ENCODE measurements at places on chromosomes 5 and 9.

DNA sequence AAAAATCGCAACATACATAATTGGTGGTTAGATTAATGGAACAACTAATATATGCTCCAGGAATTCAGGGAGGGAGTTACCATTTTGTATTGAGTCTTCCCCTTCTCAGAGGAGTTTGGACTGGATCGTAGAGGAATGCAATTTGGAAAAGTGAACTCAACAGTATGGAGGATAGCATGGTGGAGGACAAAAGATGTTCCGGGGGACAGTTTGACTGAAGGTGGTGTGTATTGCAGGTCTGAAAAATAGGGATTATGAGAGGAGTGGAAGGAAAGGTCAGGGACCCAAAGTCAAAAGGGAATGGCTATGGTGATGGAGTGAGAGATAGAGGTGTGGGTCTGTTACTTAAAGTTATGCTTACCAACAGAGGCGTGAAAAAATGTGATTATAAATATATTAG, 1.5 kb downstream of the DNAJC21 start:
- DNase-seq, result no peak

DNA sequence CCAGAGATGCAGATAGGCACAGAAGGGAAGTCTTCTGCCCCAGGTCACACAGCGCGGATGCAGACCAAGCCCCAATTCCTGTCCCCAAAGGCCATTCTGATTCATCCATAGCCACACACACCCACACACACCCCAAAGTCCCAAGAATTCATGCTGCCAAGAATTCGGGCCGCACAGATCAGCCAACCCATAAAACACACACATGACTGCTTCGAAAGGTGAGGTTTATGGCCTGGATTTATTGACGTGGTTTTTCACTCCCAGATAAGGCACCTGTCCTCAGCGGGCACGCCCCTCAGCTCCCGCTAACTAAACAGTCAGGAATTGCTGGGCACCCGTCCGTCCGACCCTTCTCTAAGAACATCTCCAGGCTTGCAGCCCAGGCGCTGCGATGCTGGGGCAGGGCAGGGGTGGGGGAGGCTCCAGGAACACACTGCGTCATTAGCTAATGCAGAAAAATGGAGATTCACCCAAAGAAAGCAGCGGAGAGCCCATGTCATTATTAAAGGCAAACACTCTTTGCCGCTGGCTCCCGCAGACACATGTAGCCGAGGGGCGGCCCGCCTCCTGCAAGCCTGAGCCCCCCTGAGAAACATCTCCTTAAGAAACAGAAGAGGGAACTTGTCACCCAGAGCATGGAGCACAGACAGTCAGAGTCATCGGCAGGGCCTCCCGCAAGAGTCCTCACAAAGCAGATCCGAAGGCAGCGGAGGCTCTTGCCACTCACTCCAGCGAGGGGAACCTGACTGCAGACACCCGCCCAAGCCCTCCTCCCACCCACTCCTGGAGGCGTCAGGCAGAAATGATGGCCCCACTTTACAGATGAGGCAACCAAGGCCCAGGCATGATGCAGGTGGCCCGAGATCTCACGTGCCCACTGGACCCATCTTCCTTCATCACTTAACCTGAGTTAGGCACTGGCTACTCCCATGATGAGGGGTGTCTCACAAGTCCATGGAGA, 19.9 kb downstream of the VAV2 start:
- no peak for DNase-seq

DNA sequence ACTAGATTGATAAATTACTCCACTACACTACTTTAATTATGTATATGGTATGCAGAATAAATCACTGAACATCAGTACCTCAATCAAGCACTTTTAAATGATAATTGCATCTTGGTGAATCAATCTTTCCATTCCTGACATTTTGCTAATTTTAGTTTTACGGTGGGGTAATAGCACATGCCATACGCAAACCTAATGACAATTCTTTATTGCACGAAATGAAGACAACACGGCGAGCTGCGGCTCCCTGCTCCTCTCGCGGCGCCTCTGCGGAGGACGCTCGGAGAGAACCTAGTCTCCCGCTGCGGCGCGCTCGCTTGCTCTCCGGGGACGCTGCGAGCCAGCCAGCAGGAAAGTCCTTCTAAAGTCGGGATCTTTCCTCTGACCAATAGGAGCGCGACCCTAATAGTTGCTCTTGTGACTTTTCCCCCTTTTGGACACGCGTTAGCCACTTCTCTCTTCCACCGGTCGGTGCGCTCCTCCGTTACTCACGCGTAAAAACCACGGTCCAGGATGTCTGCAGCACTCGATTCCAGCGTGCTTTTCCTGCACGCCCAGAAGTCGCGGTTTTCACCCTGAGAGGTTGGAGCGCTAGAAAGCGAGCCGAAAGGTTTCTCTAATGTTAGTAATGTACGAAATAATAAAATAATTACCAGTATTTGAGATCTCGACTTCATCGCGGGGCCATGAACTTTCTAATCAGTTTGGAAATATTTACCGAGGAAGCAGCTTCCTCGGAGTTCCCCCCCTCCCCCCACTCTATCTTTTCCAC, 1.0 kb upstream of the MEF2C start:
- DNase-seq, result peak; percentile 57

- no peak for DNase-seq
Observed at GRCh38 chr5:133429046-133429445, 183.3 kb downstream of the FSTL4 start.

DNA sequence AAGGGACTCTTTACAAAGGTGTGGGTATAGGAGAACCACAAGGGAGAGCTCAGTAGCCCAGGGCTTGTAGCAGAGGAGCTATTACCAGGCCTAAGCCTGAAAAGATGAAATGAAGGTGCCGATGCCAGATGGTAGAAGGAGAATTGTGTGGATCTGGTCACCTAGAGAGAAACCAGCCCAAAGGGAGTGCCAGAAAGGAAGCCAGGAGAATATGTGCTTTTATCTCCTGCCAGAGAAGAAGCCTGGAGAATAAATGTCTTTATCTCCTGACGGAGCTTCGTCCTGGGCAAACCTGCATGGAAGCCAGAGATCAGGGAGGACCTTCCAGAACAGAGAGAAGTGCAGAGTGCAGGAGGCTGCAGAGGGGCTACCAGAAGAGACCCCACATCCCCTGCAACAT, 142.6 kb downstream of the MED10 start:
- no peak for DNase-seq

DNA sequence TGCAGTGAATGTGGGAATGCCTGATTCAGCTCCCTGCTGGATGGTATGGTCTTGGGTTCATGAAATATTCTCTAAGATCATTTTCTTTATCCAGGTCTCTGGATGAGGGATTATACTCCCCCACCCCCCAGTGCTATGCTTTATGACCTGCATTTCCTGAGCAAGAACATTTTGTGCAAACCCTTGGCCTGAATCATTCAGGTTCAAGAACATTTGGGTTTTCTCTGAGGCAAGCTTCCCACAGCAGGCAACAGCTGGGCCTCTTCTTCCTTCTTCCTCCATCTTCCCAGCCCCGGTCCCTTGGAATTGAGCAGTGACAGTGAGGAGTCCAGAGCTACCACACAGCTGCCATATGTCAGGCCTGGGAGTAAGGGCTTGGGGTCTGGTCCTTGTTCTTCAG, 58.6 kb upstream of the TNFSF15 start:
- no peak for DNase-seq

DNA sequence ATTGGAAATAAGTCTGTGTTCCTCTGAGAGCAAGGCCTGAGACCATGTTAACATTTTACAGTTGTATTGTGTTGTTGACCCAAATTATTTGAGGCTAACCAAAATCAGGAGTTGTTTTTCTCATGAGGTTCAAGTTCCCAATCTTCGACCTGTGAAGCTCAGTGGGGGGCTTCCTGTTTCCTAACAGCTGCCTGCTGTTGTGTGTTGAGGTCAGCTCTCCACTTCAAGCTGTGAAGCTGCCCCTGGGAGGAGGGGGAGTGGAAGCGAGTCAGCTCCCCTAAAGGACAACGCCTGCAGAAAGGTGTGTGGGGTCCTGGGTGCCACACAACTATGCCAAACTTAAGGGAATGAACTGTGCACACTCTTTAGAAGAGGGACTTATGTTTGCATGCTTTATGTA, 295.5 kb downstream of the IRX1 start:
- DNase-seq, result no peak

GRCh38 chr5:149448831-149449714, 70.0 kb upstream of the IL17B start:
- DNase-seq, result peak; percentile 11

GRCh38 chr5:74919487-74919886, 53.3 kb upstream of the FAM169A start:
- DNase-seq, result peak; percentile 81

DNA sequence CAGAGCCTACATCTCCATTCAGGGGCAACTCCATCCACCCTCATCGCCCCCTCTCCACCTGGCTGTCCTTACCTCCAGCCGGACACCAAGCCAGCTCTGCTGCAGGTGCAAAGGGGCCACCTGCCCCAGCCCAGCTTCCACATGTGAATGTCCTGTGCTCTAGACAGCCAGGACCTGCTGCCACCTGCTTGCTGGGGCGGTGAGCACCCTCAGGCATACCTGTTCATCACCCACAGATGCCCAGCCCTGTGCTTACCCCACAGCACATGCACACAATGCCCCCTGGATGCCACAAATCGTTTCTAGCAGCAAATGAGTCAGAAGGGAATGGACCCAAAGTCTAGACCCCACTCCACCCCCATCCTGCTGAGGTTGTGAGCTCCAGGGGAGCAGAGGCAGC, 13.3 kb upstream of the NKD2 start:
- DNase-seq, result no peak

- no peak for DNase-seq
Observed at GRCh38 chr9:104118916-104119315, 24.8 kb downstream of the SMC2 start.

DNA sequence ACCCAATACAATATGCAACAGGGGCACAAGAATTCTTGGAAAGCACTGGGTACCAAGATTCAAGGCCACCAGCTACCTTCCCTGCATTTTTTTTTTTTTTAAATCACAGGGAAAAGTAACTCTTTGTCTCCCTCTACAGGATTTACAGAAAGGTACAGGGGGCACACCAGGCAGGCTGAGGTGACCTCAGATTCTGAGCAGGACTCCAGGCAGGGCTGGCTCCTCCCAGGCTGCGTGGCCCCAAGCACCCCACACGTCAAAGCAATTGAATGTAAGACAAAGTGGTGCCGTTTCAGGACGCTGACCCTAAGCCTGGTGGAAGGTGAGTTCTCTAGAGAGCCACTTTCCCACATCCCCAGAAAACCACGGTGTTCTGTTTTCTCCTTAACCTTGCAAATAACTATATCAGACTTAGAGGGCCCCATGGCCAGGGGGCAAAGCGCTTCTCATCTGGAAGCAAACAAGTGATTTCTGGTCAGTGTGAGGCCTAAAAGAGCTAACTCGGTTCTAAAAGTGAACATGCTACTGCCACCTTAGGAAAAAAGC, 222.6 kb downstream of the ROR2 start:
- DNase-seq, result peak; percentile 78

- DNase-seq, result no peak
Observed at GRCh38 chr9:73141282-73141681, 10.4 kb upstream of the ANXA1 start.

DNA sequence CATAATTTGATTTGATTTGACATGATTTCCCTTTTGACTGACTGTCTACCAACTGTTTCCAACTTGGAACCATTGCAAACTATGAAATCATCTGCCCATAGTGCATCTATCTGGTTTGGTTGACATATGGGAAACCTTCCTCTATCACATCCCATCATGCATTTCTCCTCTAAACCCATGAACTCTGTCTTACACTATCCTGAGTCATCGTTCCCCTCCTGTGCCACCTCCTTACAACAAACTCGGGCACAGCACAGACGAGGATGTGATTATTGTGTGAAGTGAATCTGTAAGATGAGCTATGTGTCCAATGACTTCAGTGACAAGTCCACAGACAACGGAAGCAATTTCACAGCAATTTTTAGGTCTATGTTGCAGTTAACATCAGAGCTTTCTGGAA, 126.1 kb downstream of the NPR3 start:
- no peak for DNase-seq

- no peak for DNase-seq
Observed at GRCh38 chr5:67147760-67148159, 48.8 kb downstream of the CD180 start.
